ENCODE measurements at places on chromosomes 16 and 17.

- ATAC-seq: peak; percentile 20
These were observed 28.7 kb downstream of the MMP15 start for GRCh38 chr16:58054289-58054688.

- ATAC-seq: no peak
These were observed 124.2 kb upstream of the N4BP1 start for GRCh38 chr16:48734220-48734619.

DNA sequence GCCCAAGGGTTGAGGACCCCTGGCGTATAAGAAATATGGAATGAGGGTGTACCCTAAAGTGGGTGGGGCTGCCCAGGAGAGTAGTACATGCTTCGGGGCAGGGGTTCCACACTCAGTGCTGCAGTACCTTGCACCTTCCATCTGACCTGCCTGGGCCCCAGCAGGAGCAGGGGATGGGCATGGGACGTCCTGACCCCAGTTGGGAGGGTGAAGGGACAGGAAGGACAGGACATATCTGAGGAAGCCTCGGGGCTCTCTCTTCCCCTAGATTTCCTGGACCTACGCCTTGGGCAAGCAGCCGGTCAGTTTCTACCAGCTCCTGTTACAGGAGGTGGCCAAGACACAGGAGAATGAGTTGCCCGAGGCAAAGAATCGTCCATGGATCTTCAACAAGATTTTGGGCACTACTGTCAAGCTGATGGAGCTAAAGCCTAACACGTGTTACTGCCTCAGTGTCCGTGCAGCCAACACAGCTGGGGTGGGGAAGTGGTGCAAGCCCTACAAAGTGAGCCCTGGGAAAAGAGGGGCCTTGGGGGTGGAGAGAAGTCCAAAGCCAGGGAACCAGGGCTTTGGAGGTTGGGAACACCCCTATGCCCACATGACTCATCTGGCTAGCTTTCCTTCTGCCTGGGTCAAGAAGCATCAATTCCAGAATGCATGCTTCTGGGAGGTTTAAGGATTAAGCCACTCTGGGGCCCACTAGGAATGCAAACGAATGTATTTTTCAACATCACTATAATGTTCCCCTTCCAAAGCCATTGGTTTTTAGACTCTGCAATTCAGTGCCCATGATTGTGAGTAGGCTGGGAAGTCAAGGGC is 7.9 kb downstream of the FNDC8 start:
- no peak for ATAC-seq

- ATAC-seq: no peak
These were observed 236.3 kb downstream of the KCNJ2 start for GRCh38 chr17:70405492-70406220.

GRCh38 chr17:60077672-60078519 is 825 bp downstream of the HEATR6 start:
- peak; percentile 72 for ATAC-seq

GRCh38 chr16:81066681-81067080 is 10.4 kb downstream of the C16orf46 start:
- ATAC-seq: no peak

GRCh38 chr16:48627148-48627547 is 17.2 kb upstream of the N4BP1 start:
- ATAC-seq: no peak

GRCh38 chr17:40678902-40679522 is 14.0 kb upstream of the KRT222 start:
- ATAC-seq: peak; percentile 43

- no peak for ATAC-seq
These were observed 16.6 kb downstream of the TBC1D16 start for GRCh38 chr17:80018917-80019651.

GRCh38 chr17:62755141-62755851 is 52.8 kb downstream of the MARCHF10 start:
- ATAC-seq: no peak

DNA sequence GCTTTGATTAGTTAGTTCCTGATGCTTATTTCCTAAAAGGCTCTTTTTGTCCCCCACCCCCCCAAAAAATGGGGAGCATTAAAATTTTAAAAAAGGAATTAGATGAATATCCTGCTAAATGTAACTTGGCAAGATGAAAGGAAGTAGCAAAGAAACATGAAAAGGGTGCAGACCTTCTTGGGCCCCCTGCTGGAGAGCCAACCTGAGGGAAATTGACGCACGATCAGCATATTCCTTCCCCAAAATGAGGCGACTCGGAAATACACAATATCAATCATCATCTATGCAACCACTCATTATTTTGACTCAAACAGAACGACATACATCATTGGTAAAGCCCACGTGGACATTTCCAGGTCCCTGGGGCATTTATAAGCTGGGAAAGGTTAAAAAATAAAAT is 59.7 kb downstream of the GRIN2A start:
- ATAC-seq: no peak

- ATAC-seq: peak; percentile 96
These were observed 61.1 kb downstream of the RPA1 start for GRCh38 chr17:1890758-1891450.

DNA sequence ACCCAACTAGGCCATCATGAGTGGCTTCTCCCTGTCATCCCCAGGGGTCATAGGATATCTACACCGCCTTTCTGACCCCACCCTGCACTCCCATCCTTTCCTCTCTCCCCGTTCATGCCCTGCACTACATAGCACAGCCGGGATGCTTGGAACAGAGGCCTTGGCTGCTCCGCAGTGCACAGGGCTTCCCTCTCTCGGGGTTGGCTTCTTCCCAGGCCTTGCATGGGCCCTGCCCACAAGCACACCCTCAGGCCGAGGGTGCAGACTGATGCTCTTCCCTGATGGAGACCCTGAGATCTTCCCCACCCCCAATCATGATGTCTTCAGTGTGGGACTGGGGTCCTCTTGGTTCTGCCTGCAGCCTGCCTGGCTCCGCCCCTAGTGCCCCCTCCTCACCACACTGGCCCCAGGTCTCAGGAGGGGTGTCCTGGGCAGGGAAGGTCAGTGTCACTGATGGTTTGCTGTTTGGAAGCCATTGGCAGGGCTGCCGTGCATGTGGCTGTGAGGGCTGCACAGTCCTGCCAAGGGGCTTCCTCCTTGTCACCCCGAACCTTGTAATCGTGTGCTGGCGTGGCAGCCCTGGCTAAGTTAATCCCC is 14.3 kb upstream of the NAGLU start:
- no peak for ATAC-seq

- no peak for ATAC-seq
These were observed 26.6 kb downstream of the GOSR2 start for GRCh38 chr17:46949291-46950174.

- ATAC-seq: peak; percentile 92
These were observed 120.9 kb downstream of the MRM1 start for GRCh38 chr17:36722121-36722902.

DNA sequence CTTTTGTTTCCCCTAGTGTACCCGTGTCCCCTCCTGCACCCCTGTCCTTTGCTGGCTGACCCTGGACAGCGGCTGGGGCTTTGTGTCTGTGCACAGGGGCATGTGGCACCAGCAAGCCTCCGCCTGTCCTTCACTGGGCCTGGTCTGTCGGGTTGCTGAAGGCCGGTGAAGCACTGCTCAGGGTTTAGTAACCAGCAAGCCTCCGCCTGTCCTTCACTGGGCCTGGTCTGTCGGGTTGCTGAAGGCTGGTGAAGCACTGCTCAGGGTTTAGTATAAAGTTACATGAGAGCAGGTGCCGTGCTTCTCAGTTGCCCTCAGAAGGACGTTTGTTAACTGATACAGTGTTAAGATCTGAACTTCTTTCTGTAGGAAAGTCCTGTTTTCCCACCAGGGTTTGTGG is 33.8 kb downstream of the DEF8 start:
- ATAC-seq: no peak

DNA sequence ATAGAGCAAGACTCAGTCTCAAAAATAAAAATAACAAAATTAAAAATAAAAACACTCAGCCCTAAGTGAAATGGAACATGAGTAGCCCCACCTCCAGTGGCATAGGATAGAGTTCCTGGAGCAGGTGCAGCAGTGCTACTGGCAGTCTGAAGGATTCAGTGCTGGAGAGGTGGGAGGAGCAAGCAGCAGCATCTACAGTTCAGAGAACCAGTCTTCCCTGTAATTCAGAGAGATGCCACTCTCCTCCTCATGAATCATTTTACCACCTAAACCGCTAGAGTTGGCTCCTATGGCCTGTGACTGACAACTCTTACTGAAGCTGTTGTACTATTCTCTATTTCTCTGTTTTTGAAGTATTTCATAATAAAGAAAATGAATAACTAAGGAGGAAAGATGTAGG is 56.0 kb upstream of the SMURF2 start:
- no peak for ATAC-seq

GRCh38 chr16:87052506-87052905 is 264.7 kb downstream of the C16orf95 start:
- ATAC-seq: no peak

- ATAC-seq: no peak
These were observed 16.2 kb upstream of the NAGLU start for GRCh38 chr17:42519546-42520491.

DNA sequence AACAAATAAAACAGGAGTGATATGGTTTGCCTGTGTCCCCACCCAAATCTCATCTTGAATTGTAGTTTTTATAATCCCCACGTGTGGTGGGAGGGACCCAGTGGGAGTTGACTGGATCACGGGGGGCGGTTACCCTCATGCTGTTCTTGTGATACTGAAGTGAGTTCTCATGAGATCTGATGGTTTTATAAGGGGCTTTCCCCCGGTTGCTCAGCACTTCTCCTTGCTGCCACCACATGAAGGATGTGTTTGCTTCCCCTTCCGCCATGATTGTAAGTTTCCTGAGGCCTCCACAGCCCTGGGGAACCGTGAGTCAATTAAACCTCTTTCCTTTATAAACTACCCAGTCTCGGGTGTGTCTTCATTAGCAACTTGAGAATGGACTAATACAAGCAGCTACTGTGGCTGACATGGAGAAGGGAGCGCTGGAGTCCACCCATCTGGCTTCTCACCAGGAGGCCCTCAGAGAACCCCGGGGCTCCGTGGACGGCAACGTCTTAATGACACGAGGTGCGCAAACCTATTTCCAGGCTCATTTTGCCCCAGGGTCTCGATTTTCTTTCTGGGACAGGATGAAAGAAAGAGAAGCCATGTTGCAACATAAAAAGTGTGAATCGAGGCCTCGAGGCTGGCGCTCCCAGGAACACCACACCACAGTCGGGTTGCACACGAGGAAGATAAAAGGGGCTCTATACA is 129.5 kb downstream of the DYNLRB2 start:
- peak; percentile 76 for ATAC-seq
